ENCODE measurements at places on chromosomes 2 and 18. TPM values are rescaled to one million over a fixed set of nuclear protein-coding genes. Genes with fewer than 3 reads are reported as not detected.

- no peak for DNase-seq
Observed at GRCh38 chr2:129242269-129242668, 737.2 kb upstream of the RAB6C start.

Gene CHRNG
- not detected for total RNA-seq

GRCh38 chr2:54549917-54550518 lies 93.9 kb downstream of the SPTBN1 start:
- DNase-seq = no peak

GRCh38 chr2:239978411-239978810 lies 46.7 kb downstream of the NDUFA10 start:
- no peak for DNase-seq

Gene DHRS9
- total RNA-seq = 0.21 TPM

Gene L3MBTL4
- 0.43 TPM for total RNA-seq

DNA sequence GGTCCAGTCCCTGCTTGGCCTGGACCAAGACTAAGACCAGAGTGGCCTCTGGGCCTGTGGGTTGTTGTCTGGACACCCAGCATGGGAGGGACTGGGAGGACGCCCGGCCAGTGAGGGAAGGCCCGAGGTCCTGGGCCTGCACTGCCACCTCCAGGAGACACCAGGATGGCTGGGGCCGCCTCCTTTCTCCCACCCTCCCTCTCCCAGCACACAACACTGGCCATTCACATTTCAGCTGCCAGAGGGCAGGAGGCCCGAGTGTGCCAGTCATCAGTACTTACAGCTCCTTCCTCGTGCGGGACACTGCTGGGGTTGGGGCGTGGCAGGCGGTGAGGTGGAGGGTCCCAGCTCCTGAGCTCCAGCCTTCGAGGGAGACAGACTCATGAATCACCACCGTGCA lies 133.5 kb downstream of the ASB1 start:
- no peak for DNase-seq

- DNase-seq = no peak
Observed at GRCh38 chr2:194674043-194674442, 983.0 kb upstream of the SLC39A10 start.

DNA sequence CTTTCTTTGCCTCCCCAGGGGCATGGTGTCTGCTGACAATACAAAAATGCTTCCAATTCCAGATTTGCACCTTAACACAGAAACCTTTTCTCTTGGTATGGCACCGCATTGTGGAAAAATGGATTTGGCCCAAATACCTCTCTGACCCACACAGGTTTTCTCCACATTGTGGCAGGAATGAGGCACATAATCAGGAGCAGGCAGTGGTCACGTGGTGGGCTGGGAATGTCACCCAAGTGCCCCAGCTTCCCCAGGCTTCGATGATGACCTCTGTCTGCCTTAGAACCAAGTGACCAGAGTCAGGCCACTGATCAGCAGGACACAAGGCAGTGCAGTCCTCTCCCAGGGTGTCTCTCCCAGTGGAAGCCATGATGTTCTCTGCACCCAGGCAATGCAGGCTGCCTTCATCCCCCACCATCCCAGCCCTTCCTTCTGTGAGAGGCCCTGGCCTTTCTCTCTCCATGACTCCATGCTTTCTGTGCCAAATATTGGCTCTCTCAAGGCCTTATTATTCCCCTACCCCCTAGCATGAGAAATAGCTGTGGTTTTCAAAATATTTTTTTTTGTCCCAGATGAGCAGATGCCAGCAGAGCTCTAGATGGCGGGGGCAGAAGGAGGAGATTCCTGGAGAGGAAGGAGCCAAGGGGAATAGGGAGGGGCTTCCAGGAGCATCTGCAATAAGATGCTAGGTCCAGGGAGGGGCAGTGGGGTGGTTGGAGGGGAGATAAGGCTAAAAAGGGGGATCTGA lies 198.9 kb downstream of the ACKR3 start:
- peak; percentile 59 for DNase-seq

DNA sequence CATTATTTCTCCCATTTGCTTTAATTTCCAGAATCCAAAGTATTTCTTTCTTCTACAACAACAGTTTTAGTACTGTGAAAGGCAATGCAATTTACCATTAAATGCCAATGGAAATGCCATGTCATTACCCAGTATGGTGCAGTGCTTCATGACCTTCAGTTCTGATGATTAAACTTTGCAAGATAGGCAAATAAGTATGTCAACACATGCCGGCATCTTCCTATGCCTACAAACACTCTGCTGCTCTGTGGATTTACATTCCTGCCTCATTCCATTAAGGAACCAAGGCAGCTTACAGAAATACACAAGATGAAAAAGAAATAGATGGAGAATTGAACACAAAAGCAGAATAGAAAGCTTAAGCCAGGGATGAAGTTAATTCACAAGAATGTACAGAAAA lies 52.7 kb upstream of the PROKR1 start:
- DNase-seq = no peak

DNA sequence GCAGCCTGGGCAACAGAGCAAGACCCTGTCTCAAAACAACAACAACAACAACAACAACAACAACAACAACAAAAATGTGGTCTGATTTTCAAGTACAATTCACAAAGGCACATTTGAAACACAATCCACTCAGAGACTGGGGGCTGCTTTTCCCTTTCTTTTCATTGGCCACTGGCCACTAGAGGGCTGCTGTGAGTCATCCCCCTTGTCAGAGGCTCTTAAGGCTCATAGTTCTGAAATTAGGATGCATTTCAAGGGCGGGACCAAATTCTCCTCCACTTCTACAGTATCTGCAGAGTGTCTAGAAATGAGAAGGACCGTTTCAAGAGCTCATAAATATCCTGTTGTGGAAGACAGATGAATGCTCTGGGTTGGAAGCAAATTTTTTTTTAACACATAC lies 285.4 kb downstream of the NRXN1 start:
- DNase-seq = peak; percentile 43

- peak; percentile 70 for DNase-seq
Observed at GRCh38 chr2:1707771-1708418, 36.4 kb downstream of the PXDN start.

GRCh38 chr2:208097801-208098200 lies 26.5 kb downstream of the CRYGD start:
- no peak for DNase-seq

- DNase-seq = no peak
Observed at GRCh38 chr18:64714086-64714485, 565.2 kb upstream of the LINC00305 start.

Gene TUBA3E
- total RNA-seq = 11.1 TPM

- DNase-seq = no peak
Observed at GRCh38 chr18:2143636-2144035, 427.7 kb downstream of the METTL4 start.

- peak; percentile 44 for DNase-seq
Observed at GRCh38 chr2:44429034-44429433, 67.3 kb downstream of the CAMKMT start.

GRCh38 chr2:23669413-23670244 lies 257.3 kb downstream of the ATAD2B start:
- DNase-seq = no peak

Gene ANKRD30B
- not detected for total RNA-seq

- DNase-seq = no peak
Observed at GRCh38 chr2:68169308-68169707, 11.6 kb downstream of the PNO1 start.

GRCh38 chr2:207341112-207341750 lies 175.5 kb upstream of the KLF7 start:
- no peak for DNase-seq

DNA sequence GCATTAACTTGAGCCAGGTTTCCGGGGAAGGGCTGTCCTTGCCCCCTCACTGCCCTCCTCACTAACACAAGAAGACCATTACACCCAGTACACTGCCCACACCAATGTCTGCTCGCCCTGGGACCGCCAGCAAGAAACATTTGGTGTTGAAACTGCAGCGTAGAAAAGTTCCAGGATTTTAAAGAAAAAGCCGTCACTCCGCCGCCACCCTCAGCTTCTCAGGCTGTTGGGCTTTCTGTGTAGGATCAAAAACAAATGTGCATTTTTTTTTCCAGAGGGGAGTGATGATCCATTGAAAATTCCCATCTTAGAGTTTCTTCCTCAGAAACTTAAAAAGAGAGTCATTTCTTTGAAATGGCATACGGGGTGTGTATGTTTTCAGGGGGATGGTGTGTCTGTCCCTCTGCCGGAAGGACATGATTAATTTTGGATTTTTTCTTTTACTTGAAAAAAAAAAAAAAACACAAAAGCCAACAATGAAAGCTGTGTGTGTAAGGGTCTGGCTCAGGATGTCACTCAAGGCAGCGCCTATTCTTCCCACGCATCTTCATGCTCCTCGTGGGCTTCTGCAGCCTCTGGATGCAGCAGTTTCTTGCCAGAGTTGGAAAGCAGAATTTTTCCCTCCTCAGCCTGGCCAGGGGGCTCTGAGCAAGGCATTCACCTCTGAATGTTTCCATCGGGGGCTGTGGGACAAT lies 184.9 kb downstream of the GLI2 start:
- DNase-seq = no peak

DNA sequence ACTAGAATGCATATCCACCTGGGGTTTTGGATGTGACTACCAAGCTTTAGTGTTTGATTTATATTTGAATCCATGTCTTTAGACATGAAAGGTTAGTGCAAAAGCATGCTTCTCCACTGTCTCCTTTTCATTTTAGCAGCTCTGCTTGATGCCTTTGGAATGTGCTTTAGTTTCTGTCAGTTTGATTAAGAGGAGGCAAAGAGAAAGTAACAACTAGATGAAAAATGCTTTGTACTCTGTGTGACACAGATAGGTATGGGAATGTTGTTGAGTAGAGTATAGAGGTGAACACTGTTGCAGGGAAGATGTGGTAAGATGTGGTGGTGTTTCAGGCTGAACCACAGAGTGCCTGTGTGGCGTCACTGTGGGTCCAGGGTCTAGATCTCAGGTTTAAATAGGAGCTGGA lies 19.8 kb downstream of the PIK3C3 start:
- DNase-seq = no peak

Gene SLC8A1
- total RNA-seq = 8.3 TPM

DNA sequence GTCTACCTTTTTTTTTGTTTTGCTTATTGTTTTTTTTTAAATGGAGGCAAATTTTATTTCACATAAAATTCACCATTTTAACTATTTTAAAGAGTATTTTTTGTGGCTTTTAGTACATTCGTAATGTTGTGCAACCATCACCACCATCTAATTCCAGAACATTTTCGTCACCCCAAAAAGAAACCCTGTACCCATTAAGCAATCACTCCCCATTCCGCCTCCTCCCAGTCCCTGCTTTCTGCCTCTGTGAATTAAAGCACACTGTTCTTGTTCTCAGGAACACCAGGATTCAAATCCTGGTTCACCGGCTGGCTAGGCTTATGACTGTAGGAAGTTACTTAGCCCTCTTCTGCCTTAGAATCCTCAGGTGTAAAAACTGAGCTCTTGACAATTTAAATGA lies 36.9 kb upstream of the EPAS1 start:
- DNase-seq = no peak

DNA sequence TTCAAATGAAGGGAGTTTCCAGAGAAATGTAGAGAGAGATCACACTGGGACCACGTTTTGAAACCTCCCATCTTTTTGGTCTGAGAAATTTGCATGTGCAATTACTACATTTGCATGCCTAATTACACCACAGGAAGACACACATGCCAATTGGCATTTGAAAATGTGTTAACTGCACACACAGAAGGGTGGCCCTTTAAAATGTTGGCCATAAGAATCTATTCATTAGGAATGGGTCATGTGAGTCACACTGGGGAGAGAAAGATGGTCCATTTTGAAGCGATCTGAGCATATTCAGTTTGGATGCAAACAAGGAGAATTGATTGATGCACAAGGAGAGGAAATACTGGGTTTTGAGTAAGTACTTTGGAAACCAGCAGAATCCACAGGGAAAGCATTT lies 1407.1 kb upstream of the ACVR2A start:
- no peak for DNase-seq

DNA sequence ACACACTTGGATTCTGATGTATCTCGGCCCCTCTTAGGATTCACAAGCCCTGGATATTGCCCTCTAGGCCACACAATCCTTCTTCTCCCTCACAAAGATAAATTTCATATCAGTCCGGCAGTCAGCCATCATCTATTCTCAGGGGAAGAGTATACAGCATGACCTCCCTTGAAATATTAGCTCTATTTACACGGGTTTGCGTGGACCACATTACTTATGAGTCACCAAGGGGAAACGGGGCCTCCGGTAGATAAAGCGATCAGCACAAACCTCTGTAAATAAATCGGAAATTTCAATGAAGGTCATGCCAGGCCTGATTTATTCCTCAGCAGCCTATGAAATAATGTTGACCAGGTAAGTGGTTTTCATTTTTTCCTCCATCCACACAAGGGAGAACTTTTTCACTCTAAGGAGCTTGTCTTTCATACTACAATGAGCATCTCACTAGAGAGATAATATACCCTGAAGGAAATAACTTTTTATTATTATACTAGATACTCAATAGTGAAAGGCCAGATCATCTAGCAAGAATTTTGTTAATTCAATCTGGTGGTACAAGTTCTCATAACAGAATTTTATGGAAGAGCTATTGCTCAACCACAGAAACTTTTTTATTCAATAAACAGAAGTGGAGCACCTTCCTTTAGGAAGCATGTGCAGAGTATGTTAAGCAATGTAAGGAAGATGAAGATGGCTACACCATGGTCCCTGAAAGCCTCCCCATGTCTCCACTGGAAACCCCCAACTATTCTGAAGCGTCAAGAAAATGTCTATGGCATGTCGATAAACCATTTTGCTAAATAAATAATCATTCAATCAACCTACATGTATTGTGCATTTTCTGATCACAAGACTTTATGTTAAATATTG lies 125.2 kb upstream of the PIK3C3 start:
- DNase-seq = peak; percentile 69

DNA sequence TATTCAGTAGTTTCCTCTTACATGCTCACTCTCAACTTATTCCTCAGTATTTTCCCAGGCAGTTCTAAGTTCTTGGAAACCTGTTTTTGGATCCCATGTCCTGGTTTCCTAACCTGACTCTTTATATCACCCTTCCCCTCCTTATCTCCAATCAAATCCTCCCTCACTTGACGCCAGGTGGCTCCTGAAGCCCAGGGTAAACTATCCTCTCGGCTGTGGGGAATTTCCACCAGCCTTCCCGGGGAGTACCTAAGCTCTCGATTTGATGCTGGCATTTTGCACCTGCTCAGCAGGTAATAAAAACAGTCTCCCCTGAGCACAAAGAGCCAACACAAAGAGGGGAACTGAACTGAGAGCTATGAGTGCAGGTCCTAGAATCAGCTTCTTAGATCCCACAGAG lies 538.0 kb downstream of the SLC4A3 start:
- no peak for DNase-seq

Gene REG1B
- total RNA-seq = not detected

DNA sequence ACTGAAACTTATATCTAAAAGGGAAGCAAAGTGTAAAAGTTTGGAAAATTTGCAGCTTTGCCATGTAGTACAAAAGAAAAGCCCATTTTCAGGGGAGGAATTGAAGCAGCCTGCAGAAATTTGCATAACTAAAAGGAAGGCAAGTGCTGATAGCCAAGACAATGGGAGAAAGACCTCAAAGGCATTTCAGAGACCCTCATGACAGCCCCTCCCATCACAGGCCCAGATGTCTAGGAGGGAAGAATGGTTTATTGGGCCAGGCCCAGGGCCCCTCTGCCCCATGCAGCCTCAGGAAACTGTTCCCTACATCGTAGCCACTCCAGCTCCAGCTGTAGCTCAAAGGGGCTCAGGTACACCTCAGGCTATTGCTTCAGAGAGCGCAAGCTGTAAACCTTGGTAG lies 14.4 kb upstream of the WDR75 start:
- no peak for DNase-seq

Gene CTDP1
- 26.9 TPM for total RNA-seq

Measured in HT1080 (cell line).